ENCODE measurements at places on chromosomes 1 and 21.
A peak's percentile ranks its signal among the peaks of the same experiment; 100 is the strongest.

DNA sequence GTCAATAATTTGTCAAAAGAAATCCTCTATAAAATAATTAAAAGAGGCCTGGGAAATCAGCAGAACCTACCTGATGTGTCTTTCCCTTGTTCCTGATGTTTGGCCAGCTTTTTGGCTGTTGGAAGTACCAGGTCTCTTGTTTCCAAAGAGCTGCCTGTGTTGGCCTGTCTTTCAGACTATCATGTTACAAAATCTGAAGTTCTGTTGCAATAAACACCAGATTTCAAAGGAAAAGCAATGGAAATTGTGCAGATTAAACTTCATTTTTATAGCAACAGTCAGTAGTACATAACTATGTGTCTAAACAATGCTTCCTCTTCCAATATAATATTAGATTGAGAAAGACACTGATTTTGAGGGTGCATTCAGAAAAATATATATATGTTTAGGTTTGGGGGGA, 647.2 kb upstream of the CXADR start:
- DNase-seq: no peak

DNA sequence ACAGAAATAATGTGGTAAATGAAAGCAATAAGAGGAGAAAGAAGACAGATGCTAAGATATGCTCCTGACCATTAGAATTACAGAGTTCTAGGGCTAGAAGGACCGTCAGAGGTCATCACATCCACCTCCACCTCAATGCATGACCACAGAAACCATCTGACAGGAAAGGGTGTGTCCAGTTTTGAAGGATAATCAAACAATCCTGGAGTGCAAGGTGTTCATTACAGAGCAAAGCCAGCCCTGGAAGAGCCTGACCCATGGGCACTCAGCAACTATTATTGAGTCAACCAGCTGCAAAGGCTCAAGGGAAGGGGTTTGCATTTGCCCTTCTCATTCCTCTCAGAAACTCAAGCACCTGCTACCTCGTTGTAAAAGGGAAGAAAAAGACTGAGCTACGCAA, 46.4 kb downstream of the TOR1AIP2 start:
- DNase-seq: no peak

DNA sequence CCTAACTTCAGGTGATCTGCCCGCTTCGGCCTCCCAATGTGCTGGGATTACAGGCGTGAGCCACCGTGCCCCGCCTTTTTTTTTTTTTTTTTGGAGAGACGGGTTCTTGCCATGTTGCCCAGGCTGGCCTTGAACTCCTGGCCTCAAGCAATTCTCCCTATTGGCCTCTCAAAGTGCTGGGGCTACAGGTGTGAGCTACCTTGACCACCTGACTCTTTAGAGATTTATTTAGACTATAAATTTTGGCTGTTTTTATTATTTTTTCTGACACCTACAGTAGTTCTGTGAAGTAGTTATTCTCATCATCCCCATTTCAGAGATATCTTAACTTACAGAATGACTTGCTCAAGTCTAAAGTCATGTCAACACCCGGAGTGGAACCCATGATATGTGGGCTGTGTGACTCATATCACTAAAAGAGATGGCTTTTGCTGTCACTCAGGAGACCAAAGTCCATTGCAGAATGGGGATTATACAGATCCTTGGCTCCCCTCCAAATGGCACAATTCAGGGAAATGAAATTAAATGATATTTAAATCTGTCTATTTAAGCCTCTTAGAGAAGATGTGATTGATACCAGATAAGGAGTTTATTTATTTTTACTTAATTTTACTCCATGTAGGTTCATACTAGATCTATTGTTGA, 93.2 kb downstream of the CTH start:
- peak; percentile 45 for DNase-seq

- peak; percentile 99 for DNase-seq
Measured at GRCh38 chr1:31065310-31066217, at the start of gene PUM1. TSS of gene PUM1 (minus strand) at chr1:31065717. CDS start at chr1:31059566, 6,151 bp downstream.

- DNase-seq: no peak
Measured at GRCh38 chr1:40824591-40825434, 37.4 kb downstream of the CITED4 start.

DNA sequence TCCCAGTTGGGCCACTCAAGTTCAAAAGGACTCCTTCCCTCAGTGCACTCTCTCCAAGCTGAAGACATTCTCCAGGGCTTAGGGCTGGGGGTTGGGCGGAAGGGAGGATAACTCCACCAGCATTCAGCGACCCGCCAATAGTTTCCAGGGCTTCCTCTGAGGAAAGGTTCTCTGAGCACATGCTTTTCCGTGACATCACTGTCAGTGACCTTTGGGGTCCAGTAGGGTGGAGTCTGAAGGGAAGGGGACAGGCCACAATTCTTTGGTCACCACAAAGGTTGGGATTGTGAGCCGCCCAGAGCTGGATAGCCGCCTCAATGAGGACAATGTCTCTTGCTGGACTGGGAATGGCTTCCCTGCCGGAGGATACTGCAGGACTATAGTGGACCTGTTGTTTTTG, 22.8 kb upstream of the RXRG start:
- DNase-seq: no peak

DNA sequence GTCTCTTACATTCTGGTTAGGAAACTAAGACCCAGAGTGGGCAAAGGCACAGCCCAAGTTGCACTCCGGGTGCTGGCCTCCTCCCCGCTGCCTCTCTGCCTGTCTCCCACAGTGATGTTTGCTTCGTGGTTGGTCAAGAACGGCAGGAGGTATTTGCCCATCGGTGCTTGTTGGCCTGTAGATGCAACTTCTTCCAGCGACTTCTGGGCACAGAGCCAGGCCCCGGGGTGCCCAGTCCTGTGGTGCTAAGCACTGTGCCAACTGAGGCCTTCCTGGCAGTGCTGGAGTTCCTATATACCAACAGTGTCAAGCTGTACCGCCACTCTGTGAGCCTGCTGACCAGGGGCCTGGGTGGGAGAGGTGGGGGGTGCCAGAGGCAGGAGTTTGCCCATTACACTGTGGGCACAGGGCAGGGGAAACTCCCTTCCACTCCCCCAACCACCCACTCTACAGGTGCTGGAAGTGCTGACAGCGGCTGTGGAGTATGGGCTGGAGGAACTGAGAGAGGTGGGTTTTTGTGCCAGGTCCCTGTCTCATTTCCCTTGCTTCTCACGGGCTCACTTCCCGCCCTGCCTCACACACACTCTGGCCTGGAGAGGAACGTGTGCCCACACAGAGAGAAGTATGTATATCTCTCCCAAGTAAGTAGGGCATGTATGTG, 1.9 kb downstream of the BTBD19 start:
- DNase-seq: peak; percentile 25

DNA sequence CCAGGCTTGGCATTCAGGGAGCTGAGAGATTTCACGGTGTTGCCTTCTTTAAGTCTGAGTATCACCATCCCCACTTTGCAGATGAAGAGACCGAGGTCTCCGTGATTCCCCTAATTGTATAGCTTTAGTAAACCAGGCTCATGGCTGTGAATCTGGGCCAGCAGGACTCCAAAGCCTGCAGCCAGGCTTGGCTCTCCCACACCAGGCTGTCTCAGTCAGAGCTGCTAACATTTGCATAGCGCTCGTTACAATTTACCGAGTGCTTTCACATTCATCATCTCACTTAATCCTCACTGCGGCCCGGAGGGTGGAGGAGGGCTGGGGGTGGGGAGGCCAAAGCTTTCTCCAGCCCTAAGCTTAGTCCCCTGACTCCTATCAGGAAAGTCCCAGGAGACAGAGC, 11.7 kb downstream of the C1orf94 start:
- DNase-seq: no peak

GRCh38 chr1:221188458-221188857, 309.2 kb downstream of the HLX start:
- DNase-seq: no peak

DNA sequence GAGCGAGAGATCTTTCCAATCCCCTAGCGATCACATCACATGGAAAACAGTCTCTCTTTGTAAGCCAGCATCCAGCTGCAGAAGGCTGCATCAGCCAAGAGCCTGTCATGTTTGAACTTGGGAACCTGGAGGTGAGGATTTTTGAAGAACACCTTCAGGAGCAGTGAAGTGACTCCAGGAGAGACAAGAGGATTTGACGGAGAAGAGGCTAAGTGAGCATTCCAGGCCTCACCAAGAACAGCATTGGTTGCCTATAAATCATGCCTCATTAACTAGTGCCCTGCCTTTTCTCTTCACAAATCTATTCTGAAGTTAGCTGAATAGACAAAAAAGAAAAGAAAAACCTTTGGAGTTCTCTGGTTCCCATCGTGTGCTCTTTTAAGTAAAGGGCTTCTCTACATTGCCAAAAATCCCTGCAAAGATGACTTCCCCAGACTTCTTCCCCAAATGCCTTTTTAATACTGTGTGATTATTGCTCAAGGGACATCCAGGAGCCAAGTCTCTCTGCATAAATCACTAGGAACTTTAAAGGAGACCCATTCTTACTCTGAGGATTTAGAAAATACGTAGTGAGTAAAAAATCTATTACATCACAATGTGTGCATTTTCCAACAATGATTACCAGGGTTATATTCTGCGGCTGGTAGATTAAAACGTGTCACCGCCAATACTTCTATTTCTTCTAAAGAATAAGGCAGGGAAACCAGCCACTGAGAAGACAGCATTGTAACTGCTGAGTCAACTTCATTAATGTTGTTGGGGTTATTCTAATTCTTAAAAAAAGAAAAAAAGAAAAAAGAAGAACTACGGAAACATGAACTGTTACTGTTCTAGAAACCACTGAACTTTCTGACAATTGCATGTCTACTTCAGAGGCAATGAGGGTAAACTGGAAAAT, 95.2 kb downstream of the KIF14 start:
- DNase-seq: no peak

DNA sequence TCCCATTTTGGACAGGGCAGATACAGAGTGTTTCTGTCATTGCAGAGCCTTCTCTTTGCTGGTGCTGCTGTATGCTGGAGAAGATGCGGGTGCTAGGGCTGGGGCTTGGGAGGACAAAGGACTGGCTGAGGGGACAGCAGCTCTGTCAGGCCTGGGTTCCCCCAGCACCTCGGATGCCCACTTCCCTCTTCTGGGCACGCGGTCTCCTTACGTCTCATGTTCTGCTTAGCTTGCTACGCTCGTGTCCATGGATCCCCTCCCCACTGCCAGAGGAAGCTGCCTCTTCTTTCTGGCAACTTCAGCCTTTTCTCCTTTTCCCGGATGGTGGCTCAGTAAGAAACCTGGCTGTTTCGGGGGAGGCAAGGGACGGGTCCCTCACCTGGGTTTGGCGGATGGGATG, 75.7 kb downstream of the ARHGEF10L start:
- no peak for DNase-seq

DNA sequence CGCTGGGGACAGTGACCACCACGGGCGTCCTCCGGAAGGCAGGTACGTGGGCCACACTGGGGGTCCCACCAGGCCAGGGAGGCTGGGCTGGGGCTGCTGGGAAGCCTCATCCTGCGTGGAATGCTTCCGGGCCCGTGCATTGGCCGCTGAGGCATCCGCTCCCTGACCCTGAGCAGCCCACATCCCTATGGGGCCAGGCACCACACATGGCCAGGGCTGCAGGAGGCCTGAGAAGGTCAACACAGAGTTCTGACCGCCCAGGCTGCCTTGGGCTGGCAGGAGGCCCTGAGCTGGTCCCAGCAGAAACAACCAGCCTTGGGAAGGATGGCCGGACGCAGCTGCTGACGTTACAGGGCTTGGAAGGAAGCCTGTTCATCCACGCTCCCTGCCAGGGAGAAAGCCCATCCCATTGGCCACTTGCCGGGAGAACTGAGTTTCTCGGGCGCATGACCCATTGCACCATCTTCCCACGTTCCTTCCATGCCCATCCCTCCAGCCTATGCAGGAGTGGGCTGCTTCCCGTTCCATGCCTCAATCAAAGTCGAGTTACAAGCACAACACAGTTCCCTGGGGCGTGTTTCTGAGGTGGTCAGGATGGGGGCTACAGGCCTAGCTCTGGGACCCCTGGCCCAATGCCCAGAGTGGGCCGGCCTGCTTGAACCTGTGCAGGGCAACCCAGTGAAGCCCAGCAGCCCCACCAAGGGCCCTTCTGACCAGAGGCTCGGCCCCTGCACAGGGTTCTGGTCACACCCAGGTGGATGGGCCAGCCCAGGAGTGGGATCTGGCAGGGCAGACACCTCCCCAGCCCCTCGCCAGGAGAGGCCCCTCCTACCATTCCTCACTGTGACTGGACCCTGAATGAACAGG, 31.7 kb downstream of the TRIM11 start:
- DNase-seq: no peak

- no peak for DNase-seq
Measured at GRCh38 chr1:219782311-219782710, 146.0 kb downstream of the SLC30A10 start.

- DNase-seq: peak; percentile 59
Measured at GRCh38 chr1:31714442-31715086, 10.7 kb upstream of the COL16A1 start.

GRCh38 chr1:220747437-220748088, 559 bp upstream of the MTARC2 start:
- no peak for DNase-seq

GRCh38 chr1:87226341-87226760, 102.3 kb upstream of the LMO4 start:
- DNase-seq: peak; percentile 90

DNA sequence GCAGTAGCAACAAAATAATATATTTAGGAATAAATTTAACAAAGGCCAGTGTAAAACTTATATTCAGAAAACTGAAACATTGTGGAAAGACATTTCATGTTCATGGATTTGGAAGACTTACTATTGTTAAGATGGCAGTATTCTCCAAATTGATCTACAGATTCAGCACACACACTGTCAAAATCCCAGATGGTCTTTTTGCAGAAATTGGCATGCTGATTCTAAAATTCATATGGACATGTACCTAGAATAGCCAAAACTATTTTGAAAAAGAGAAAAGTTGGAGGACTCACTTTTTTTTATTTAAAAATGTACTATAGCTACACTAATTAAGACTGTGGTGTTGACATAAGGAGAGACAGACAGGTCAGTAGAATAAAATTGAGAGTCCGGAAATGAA, 32.0 kb upstream of the SH3D21 start:
- no peak for DNase-seq

- DNase-seq: no peak
Measured at GRCh38 chr21:44304011-44304616, 4.3 kb downstream of the PFKL start.

DNA sequence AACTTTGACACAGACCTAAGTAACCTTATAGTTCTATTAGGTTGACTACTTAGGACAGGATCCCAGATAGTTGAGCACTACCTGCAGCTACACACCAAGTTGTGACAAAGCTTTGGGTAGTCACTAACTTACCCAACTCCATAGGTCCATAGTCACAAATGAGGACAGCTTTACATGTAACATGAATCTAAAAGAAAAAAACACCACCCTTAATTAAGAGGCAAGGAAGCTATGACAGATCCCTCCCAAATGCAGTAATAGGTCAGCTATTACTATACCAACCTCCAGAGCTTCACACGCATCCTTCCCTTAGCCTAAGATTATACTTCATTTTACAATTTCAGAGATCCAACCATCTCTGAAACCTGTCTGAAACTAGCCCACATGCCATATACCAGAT, 12.7 kb upstream of the RAB42 start:
- DNase-seq: no peak
